ENCODE measurements at places on chromosomes 6 and 20.

DNA sequence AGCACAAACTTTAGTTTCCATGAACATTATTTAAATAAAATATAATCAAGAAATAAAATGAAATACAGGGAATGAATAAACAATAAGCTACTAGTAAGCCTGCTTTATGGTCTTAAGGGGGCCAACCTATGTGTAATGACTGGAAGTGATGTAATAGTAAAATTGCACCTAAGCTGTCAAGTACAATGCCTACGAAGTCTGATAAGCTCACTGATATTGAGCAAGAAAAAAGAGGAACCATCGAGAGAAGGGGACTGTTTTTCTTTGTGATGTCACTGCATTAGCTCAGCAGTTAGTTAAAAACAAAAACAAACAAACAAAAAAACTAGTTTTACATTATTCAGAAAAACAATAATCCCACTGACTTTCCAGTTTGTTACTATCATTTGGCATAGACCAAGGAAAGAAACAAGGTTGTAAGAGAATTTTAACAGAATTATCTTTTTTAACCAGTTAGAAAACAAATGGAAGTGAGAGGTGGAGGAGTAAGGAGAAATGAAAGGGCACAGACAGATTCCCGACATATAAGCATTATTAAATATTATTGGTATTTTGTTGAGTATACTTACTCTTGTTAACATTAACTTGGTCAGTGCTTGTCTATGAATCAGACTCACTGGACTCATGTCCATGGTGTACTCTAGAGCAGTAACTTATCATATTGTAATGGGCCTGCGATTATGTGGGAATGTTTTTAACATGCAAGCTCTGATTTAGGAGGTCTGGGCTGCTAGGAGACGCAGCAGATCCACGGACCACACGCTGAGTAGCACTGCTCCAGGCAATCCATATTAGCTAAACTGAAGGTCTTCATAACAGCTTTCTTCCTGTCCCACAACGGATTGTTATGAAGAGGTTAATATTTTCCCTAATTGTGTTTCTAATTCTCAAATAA lies 99.6 kb upstream of the HMGCLL1 start:
- no peak for DNase-seq

DNA sequence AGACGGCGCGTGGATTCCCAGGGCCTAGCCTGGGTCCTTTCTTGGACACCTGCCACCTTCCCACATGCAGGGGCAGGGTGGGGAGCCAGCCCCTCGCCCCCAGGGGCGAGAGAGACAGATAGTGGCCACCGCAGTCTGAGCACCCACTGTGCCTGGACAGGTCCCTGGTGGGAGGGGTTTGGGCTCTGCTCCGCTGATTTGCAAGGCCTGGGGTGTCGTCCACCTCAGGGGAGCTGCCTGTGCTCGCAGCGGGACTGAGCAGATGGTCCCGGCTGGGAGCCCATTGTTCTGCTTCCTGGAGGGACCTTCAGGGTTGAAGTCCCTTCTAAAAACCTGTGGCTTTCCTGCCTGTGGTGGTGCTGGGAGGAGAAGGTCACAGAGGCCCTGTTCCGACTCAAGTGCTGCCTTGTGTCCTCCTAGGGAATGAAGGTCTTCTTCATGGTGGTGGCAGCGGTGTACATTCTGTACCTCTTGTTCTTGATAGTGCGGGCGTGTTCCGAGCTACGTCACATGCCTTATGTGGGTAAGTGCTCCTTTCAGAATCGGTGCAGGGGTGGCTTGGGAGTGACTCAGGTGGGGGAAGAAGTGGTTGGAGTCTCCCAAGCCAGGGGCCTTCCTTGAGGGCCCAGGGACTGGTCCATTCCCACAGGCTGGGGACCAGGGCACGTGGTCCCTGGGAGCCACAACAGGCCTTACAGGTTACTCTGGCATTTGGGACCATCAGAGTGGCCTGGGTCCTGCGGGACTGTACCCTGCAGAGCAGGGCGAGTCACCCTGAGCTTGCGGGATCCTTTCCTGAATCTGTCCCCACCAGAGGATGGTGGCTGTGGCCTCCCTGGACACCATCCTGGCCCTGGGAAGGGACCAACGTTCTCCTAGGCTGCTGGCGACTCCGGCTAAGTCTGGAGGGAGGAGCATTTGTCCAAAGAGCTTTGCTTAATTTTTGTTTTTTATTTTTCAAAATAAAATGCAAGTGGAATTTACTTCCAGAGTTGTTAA lies 19.6 kb downstream of the DYNLT1 start:
- DNase-seq, result no peak

GRCh38 chr6:163585932-163586437 lies 171.5 kb downstream of the QKI start:
- peak; percentile 77 for DNase-seq

GRCh38 chr20:40335437-40335836 lies 353.6 kb downstream of the MAFB start:
- no peak for DNase-seq

DNA sequence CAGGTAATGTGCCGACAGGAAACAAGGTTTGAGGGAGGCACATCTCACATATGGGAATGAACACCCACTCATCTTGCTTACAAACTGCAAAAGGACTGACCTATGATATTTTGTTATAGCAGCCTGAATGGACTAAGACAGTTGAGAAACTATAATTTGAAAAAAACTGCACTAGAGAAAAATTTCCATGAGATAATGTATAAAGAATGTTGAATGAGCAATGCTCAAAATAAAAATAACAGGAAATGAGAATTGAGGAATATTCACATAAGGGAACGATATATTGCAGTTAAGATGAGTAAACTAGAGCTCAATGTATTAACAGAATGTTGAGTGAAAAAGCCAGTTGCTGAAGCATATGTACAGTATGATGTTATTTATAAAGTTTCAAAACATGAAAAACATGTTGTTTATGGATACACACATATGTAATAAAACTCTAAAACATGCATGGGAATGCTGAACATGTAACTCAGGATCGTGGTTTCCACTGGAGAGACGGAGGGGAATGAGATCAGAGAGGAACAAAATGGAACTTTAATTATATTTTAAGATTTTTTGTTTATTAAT lies 6.3 kb upstream of the TBC1D22B start:
- DNase-seq, result no peak

DNA sequence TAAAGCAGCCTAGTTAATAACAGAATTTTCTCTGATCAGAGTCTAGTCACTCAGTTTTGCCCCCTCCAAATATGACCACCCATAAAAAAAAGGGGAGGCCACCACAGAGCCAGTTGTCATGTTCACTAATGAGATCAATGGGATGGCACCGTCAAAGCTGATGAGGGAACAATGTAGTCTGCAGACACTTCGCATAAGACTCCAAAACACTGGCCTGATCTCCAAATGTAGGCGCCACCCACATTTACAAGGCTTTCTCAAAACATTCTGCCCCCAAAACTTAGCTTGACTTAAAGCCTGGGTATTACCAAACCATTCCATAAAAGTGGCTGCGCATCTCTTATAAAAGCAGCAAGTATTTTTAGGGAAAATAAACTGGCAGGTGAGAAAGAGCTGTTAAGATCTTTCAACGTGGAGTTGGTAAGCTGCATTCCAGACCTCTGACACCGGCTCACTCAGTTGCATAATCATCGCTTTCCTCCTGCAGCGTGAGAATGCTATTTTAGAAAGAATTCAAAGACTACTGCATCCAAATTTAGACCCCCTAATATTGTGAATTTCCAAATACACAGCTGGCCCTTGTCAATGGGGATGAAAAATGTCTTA lies 59.3 kb downstream of the TBC1D7 start:
- DNase-seq, result peak; percentile 42

DNA sequence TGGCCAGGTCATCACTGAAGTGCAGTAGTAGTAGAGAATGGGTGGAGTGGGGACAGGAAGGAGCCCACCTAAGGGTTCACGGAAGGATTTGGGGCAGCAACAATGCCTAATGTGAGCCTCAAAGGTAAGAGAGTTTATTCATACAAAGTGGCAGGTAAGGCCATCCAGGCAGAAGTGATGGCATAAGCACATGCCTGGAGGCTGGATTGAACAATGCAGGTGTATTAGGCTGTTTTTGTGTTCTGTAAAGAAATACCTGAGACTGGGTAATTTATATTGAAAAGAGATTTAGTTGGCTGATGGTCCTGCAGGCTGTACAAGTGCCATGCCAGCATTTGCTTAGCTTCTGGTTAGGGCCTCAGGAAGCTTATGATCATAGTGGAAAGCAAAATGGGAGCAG lies 48.3 kb downstream of the CLIC5 start:
- no peak for DNase-seq
